Activated T-cell treated with anti-CD3 and anti-CD28 coated beads for 4 hours (primary cell): ENCODE measurements at places on chromosomes 2 and 18.

DNA sequence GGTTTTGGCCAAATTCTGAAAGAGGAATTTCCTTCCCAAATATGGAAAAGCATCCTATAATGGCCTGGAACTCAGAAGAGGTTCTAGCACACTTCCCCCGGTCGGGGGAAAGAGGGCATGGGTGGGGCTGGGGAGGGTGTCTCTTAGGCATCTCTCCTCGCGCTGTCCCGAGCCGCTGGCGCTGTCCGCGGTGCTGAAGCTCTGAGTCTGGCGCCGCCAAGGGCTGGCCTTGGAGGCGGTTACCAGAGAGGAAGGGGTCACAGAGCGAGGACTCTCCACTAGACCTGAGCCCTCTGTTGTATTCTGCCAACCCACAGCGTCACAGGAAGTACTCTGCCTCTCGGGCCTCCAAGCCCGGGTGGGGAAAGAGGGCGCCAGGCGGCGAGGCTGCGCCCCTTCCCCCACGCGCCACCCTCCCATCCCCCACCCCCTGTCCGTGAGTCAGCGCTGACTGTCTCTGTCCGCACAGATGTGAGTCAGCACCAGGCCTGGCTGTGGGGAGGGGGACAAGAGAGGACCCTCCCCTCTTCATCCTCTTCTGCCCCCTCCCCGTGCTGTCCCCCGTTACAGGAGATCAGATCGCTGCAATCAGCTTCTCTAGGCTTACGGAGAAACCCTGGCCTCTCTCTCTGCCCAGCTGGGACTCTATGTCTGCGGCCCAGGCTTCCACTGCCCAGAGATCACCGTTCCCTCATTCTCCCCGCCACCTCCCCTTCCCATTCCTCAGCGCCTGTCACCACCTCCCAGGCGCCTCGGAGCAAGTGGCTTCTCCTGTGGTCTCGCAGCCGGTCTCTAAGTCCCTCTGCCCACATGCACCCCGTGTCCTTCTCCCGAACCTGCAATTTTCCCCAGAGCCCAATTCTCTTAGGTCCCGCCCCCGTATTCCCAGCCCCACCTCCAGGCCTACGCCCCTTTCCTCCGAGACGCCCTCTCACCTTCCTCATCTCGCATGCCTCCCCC lies 779 bp downstream of the PTPRN start:
- DNase-seq, result peak; percentile 43

- no peak for DNase-seq
Measured at GRCh38 chr2:159549234-159549633, 67.1 kb downstream of the BAZ2B start.

GRCh38 chr2:108575132-108575966 lies 41.1 kb downstream of the LIMS1 start:
- DNase-seq, result no peak

GRCh38 chr18:59871711-59872362 lies 28.0 kb upstream of the PMAIP1 start:
- no peak for DNase-seq

GRCh38 chr18:43934781-43935471 lies 657.6 kb upstream of the SYT4 start:
- no peak for DNase-seq

DNA sequence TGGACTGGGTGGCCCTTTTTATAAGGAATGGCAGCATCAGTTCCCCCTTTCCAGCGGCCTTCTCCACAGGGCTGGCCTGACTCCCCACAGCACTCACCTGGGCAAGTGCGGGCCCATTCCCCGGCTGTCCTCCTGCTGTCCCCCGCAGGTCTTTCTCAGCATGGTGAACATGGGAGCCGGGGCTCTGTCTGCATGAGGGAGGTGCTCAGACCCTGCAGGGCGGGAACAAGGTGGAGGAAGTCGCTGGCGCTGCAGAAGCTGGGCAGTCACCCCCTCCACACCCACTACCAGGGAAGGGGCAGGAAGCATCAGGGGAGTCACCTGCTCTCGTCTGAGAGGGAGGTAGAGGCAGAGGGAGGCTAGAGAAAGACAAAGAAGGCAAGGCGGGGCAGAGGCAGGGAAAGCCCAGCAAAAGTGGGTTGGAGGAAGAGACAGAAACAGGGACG lies 12.2 kb downstream of the HES6 start:
- no peak for DNase-seq

DNA sequence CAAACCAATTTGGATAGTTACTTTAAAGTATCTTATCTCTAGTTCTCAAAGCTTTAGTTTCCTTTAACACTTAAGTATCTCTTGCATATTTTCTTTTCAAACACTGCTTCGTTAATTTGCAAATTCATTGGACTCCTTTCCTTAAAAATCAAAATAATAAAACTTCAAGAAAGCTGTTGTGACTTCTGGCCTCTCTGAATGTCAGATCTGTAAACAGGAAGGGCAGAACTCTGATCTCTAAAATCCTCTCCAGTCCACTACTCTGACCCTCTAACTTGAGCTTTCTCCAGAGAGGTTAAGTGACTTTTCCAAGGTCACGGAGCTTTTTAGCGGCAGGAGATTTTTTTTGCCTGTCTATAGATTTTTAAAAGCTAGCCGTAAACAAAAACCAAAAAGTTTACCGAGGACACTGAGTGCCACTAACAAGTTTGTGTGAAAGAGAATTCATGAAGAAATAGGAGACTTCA lies 155.5 kb downstream of the TGIF1 start:
- DNase-seq, result no peak

DNA sequence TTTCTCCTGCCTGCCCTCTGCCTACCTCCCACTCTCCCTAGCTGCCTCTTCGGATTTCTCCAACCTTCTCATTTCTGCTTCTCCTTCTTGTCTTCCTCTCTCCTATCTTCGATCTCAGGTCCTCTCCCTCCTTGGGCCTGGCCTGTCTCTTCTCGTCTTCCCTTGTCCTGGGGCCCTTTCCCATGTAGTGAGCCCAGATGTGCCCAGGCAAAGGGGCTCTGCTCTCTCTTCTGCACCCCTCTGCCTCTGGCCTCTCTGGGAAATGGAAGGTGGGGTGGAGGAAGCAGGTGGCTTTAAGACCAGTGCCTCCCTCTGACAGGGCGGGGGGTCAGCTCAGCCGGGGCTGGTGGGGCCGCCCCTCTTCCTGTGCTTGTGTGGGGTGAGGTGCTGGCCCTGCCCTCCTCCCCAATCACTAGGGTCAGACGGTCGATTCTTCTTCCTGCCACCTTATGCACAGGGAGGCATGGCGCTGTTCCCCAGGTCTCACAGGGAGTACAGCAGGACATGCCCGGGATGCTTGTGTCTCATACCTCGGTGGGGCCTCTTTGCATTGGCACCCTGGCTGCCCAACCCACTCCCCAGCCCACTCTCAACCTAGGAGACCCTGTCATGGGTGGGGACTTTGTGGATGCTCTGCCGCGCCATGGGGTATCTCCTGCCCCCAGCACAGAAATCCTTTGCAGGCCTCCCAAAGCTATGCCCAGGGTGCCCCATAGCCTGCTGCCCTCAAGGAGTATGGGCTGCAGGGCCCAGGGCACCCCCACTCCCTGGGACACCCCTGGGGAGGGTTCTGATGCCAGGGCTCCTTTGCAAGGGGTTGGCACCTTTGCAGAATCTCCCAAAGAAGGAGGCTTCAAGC lies 213.8 kb upstream of the HAAO start:
- DNase-seq, result no peak
